HT-29 (cell line): ENCODE measurements at places on chromosomes 11 and 22. TPM values are rescaled to one million over a fixed set of nuclear protein-coding genes. Genes with fewer than 3 reads are reported as not detected.

- peak; percentile 80 for DNase-seq
Measured at GRCh38 chr11:122642472-122642922, 13.0 kb upstream of the UBASH3B start.

DNA sequence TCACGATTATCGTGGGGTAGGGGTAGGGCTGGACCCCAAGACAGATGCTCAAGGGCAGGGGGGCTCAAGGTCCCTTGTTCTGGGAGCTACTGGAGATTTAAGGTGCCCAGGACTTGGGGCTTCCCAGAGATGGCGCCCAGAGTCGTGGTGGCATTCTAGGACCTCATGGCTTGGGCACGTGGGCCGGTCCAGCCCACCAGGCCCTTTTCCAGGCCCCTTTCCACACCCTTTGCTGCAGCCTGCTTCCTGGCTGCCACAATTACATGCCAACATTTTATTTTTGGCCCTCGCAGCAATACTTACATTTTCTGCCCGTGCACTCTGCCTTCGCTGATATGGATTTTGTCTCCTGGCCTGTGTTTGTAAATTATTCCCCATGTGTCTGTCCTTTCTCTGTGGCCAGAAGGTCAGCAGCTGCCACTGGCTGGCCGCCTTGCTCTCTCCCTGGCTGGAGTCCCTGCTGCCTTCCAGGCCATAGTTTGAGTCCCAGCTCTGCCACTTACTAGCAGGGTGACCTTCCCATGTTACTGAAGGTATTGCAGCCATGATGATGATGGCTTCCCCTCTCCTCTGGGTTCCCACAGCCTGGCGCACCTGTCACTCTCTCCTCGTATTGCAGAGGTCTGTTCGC is 11.2 kb downstream of the MB start:
- no peak for DNase-seq

Gene FAM180B
- total RNA-seq = not detected in 2 replicates

DNA sequence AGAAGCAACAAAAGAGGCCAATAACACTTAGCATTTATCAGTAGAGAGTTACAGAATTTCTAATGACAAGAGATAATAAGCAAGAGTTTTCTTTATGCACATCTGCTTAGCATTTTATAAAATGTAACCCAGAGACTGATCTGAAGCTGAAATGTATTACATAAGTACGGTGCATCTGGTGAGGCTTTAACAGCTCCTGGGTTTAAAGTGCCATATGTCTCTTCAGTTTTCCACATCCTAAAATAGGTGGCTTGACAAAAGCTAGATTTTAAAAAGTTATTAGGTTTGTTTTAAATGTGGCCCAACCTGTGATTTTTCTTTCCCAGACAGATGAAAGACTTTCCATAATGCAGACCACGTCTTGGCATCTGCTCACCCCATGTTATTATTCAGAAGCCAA is 620.7 kb upstream of the ARHGAP42 start:
- DNase-seq = no peak

Gene SMTNL1
- total RNA-seq = not detected in 2 replicates

DNA sequence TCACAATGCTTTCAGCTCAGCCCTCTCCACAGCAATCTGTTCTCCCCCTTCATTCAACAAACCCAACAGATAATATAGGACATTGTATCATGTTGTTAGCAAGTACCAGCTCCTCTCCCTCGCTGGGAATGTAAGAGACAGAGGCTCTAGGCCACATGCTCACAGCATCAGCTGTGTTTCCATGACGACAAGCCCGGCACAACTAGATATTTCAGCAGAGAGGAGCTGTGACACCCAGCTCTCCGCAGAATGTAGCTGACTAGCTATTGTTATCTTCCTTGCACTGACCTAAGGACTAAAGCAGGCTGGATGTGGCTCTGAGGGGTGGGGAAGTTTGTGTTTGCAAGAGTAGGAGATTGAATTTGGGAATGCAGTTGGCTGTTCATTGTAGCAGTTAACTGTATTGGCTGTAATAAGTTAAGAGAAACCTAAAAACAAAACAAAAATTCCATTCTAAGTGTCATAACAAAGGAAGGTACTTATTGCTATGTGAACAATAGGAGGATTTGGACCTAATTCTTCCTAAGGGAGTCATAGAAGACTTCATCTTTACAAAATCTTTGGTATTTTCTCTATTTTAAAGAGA is 28.0 kb upstream of the RRAS2 start:
- DNase-seq = no peak

GRCh38 chr11:8183111-8183510 is 14.3 kb upstream of the RIC3 start:
- DNase-seq = no peak
